ENCODE measurements at places on chromosomes 2 and 18.

DNA sequence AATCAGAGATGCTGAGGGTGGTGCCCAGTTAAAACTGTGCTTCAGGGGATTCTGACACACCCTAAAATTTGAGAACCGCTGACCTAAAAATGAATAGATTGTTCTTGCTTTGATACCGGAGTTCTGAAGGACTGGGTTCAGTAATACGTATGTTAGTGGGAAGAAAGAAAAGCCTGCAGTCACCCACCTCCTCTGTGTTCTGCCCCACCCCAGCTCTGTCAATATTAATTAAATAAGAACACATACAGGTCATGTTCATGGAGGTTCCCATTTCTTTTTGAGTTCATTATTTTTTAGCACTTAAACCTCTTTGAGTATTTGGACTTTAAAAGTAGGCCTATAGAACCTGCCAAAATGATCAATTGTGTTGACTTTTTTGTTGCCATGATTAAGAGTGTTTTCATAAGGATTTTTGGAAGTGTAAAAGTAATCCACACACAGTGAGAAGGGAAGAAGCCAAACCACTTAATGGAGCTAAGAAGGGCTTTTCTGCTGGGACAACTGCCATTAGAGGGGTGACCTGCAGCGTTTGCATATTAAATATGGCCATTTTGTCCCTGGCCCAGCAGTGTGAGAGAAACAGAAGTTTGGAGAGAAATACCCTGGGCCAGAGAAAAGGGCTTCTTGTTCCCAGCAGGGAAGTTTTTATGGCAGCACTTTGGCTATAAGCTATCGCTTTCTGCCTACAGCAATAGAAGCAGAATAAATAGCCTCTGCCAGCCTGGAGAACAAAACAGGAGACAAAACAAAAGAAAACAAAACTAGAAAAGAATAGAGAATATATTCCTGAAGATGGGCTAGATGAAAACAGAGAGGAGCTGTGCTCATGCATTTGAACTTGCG lies 80.7 kb upstream of the RNF152 start:
- H3K4me1 ChIP-seq, result no peaks in the 10 kb centered on the region
- no peaks in the 10 kb centered on the region for H3K27me3 ChIP-seq
- no peak for DNase-seq
- no peak overlapping the region for H3K27ac ChIP-seq

GRCh38 chr2:102421890-102422759 lies 835 bp upstream of the IL18RAP start:
- no peaks in the 10 kb centered on the region for H3K27me3 ChIP-seq
- no peak overlapping the region for H3K4me3 ChIP-seq
- no peaks in the 10 kb centered on the region for H3K4me1 ChIP-seq
- DNase-seq, result no peak

DNA sequence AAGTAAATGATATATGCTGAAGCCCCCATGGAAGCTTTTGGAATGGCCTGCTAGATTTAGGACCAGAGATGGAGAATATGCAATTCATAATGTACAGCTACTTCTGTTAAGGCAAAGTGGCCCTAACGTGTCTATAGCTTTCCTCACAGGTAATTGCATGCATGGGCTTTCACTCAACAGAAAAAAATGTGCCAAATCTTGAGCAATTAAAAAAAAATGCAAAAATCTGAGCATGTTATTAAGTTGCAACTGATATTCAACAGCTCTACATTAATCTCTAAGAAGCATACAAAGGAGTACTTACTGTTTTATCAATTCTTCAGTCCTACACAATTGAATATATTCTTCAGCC lies 79.6 kb downstream of the EFEMP1 start:
- H3K36me3 ChIP-seq, result no peaks in the 10 kb centered on the region
- no peak overlapping the region for H3K4me3 ChIP-seq

GRCh38 chr2:238108423-238109183 lies 8.5 kb downstream of the ESPNL start:
- H3K4me3 ChIP-seq, result no peak overlapping the region
- H3K4me1 ChIP-seq, result peaks cover 6% of the 10 kb centered on the region
- H3K27ac ChIP-seq, result no peak overlapping the region
- H3K27me3 ChIP-seq, result no peaks in the 10 kb centered on the region
- DNase-seq, result peak; percentile 73

- no peaks in the 10 kb centered on the region for H3K36me3 ChIP-seq
- no peaks in the 10 kb centered on the region for H3K4me1 ChIP-seq
- no peaks in the 10 kb centered on the region for H3K27me3 ChIP-seq
These were observed 677.6 kb upstream of the ID2 start for GRCh38 chr2:8004250-8004681.

DNA sequence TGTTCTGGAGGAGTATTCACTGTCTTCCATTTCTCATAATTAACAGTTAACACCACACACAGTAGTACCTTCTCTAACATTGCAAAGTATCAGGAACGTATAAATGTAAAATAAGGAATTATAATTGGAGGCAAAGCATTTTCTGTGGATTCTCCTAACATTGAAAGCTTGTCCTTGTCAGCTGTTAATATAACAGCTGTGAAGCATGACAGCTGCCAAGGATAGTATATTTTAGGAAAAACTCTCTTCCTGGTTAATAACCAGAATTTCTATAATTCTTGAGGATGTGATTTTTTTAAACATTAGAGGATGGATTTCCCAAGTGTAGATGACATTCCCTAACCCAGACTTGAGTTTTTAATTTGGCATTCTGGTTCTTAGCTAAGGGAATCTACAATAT lies 110.3 kb downstream of the EPC2 start:
- no peaks in the 10 kb centered on the region for H3K4me1 ChIP-seq
- no peak overlapping the region for H3K27ac ChIP-seq
- DNase-seq, result no peak
- no peaks in the 10 kb centered on the region for H3K27me3 ChIP-seq

GRCh38 chr2:160063271-160063670 lies 856 bp upstream of the PLA2R1 start:
- DNase-seq, result peak; percentile 29
- no peak overlapping the region for H3K27ac ChIP-seq
- peak overlapping the region; percentile 77 for H3K4me3 ChIP-seq

DNA sequence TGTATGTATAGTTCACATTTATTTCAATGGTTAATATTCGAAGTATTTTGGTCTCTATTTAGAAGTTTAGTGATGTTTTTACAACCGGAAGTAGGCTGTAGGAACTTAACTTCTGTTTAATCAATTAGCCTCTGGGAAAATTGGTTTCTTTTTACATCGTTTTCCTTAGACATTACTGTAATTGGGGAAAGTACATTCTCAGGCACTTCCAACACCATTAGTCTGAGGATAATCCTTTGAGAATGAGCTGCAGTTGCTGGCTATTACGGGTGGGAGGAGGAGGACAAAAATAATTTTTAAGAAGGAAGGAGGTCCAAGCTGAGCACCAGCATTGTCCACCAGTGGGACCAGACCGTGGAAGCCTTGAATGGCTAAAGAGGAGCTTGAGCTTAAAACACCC lies 70.4 kb upstream of the ST3GAL5 start:
- H3K27me3 ChIP-seq, result no peaks in the 10 kb centered on the region
- no peak overlapping the region for H3K4me3 ChIP-seq
- H3K27ac ChIP-seq, result no peak overlapping the region
- no peak for DNase-seq
- H3K4me1 ChIP-seq, result no peaks in the 10 kb centered on the region

- no peaks in the 10 kb centered on the region for H3K36me3 ChIP-seq
- H3K4me3 ChIP-seq, result no peak overlapping the region
- no peak overlapping the region for H3K27ac ChIP-seq
- no peaks in the 10 kb centered on the region for H3K4me1 ChIP-seq
- H3K27me3 ChIP-seq, result no peaks in the 10 kb centered on the region
- peak; percentile 91 for DNase-seq
These were observed 25.5 kb upstream of the SNED1 start for GRCh38 chr2:240972636-240973521.

GRCh38 chr2:43774617-43775016 lies 778 bp downstream of the DYNC2LI1 start:
- peak overlapping the region; percentile 84 for H3K4me3 ChIP-seq
- no peaks in the 10 kb centered on the region for H3K27me3 ChIP-seq
- no peaks in the 10 kb centered on the region for H3K4me1 ChIP-seq
- peak overlapping the region; percentile 90 for H3K27ac ChIP-seq

DNA sequence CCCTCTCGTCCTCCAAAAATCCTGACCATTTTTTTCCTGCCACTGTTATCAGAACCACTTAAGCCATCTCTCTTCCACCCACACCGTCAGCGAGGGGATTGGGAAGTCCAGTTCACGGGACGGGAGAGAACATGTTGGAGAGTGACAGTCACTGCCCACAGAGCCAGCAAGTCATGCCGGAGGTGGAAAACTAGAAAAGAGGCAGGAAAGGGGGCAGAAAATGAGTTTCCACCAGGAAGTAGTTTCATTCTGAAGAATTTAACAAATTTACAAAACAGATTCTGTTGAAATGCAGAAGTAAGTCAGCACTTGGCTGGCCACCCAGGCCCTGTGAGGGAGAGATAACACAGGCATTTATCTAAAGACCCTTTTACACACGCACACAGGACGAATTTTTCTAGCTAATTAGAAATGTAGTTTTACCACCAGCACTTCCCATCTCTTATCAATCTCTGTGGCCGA lies 431.3 kb downstream of the TSN start:
- no peaks in the 10 kb centered on the region for H3K4me1 ChIP-seq
- H3K27me3 ChIP-seq, result no peaks in the 10 kb centered on the region
- no peak overlapping the region for H3K27ac ChIP-seq
- no peak for DNase-seq

- DNase-seq, result no peak
- no peaks in the 10 kb centered on the region for H3K36me3 ChIP-seq
- H3K4me3 ChIP-seq, result no peak overlapping the region
- H3K27me3 ChIP-seq, result no peaks in the 10 kb centered on the region
- no peaks in the 10 kb centered on the region for H3K4me1 ChIP-seq
These were observed 94.8 kb upstream of the THOC1 start for GRCh38 chr18:362311-363290.

DNA sequence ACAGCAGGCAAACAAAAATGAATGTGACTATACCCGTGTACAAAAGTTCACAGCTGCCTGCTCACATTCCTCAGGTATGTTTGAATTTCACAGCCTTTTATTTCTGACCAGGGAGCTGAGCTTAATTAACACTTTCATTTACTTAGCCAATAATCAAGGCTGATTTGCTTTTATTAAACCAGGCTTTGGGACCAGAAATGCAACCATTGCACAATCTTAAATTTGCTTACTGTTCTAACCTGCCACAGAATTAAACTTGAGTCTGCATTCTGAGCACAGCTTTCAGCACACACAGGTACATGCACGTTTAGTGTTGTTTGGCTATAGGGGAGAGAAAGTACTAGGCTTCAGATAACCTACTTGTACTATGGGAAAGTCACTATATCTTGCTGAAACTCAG lies 372.4 kb upstream of the ATP5MC3 start:
- no peak for DNase-seq
- no peak overlapping the region for H3K27ac ChIP-seq
- H3K36me3 ChIP-seq, result no peaks in the 10 kb centered on the region
- H3K27me3 ChIP-seq, result no peaks in the 10 kb centered on the region
- no peak overlapping the region for H3K4me3 ChIP-seq
- H3K4me1 ChIP-seq, result no peaks in the 10 kb centered on the region

DNA sequence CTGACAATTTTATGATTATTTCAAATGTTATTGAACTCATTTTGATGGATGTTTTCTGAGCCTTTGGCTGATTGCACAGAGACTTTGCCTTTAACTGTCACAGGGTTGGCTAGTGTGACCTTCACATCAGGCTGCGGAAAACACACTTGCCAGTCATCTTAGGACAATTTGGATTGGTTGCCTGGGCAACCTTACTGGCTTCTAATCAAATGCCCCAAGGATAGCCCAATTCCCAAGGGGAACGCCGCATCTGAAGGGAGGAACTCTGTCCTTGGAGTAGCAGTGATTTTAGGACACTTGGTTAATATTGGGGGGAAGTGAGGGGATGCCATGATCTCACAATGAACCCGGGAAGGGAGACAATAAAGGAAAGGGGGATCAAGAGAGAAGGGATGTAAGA lies 29.5 kb downstream of the OSBPL6 start:
- H3K4me1 ChIP-seq, result no peaks in the 10 kb centered on the region
- no peak for DNase-seq
- H3K27ac ChIP-seq, result no peak overlapping the region
- H3K36me3 ChIP-seq, result no peaks in the 10 kb centered on the region
- H3K27me3 ChIP-seq, result no peaks in the 10 kb centered on the region

DNA sequence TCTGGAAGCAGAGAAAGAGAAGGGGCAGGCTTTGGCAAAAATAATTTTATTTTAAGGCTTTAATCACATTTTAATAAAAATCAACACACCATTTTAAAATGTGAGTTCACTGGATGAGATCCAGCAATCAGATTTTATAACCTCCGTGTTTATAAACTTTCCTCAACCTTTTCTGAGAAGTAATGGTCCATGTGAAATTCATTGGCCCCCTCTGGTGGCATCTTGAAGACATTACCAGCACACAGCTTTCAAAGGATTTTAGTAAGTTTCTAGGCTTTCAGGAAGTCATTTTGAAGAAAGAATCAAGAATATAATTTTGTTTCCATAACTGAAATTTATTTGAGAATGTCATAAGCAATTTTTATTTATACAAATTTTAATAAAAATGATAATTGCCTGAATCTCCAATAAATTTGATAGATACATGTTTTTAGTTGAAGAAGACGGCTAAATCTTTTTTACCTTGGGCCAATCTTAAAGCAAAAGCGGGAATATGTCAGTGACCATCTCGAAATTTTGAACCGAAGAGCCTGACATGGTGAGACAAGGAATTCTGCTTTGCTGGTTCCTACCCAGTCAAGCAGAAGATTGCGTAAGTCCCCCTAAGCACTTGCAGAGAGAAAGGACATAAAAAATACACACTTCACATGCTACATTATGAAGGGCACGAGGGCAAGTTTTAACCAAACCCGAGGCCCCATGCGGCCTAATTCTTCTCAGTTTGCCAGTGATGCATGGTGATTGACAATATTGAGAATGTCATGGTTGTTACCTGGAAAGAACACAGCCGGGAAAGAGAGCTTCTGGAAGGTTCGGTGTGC lies 128.4 kb upstream of the CBLN2 start:
- no peaks in the 10 kb centered on the region for H3K4me1 ChIP-seq
- H3K27ac ChIP-seq, result no peak overlapping the region
- no peaks in the 10 kb centered on the region for H3K27me3 ChIP-seq
- no peaks in the 10 kb centered on the region for H3K36me3 ChIP-seq
- DNase-seq, result no peak
- no peak overlapping the region for H3K4me3 ChIP-seq

GRCh38 chr2:31151501-31151900 lies 13.3 kb upstream of the GALNT14 start:
- no peak for DNase-seq
- no peak overlapping the region for H3K27ac ChIP-seq
- no peaks in the 10 kb centered on the region for H3K27me3 ChIP-seq
- H3K4me1 ChIP-seq, result no peaks in the 10 kb centered on the region
- no peaks in the 10 kb centered on the region for H3K36me3 ChIP-seq

- H3K4me3 ChIP-seq, result no peak overlapping the region
- no peaks in the 10 kb centered on the region for H3K4me1 ChIP-seq
- no peaks in the 10 kb centered on the region for H3K36me3 ChIP-seq
- no peak for DNase-seq
- no peak overlapping the region for H3K27ac ChIP-seq
- H3K27me3 ChIP-seq, result no peaks in the 10 kb centered on the region
These were observed 136.7 kb upstream of the ZFP36L2 start for GRCh38 chr2:43363120-43363519.

- no peaks in the 10 kb centered on the region for H3K4me1 ChIP-seq
- no peak overlapping the region for H3K27ac ChIP-seq
- no peak for DNase-seq
- H3K36me3 ChIP-seq, result no peaks in the 10 kb centered on the region
- no peaks in the 10 kb centered on the region for H3K27me3 ChIP-seq
- no peak overlapping the region for H3K4me3 ChIP-seq
These were observed 105.1 kb downstream of the TPO start for GRCh38 chr2:1518331-1518803.

All from kidney (tissue), 22 donors.